ENCODE measurements at places on chromosomes 2 and 18.

DNA sequence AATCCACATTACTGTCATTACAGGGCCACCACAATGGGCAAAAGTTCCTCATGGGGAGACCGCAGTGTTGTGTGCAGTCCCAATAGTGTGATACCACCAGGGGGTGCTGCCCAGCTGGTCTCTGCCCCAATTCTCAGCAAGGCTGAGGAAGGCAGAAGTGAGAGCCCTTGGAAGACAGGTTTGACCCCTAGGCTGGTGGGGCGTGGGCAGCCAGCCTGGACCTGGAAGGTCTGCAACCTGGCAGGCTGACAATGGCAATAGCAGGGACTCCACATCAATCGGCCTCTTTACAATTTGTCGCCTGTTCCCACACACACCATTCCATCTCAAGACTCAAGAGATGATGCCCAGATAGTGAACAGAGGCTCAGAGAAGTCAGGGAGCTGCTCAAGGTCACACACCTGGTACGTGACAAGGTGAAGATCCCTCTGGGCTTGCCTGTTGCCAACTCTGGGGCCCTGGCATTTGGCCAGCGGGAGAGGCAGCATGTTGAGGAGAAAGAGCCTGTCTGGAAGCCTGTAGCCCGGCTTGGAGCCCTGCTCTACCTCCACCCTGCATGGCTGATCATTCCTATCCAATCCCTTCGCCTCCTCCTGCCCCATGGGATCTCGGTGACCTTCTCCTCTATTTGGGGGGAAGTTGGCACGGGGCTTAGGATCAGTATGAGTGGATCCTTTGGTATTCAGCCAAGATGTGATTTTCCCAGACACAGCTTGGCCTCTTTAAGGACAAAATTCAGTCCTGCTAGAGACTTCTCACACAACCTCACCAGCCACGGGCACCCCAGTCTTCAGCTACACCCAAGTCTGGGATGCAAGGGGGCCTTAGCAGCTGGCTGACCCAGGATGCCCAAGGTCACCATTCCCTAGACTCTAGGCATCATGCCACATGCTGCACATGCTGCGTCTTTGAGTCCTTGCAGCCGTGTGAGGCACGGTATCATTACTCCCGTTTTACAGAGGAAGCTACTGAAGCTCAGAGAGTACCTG is 2.9 kb upstream of the ATOH8 start:
- DNase-seq, result peak; percentile 63

GRCh38 chr2:127661949-127662510 is 13.3 kb downstream of the LIMS2 start:
- DNase-seq, result peak; percentile 60

GRCh38 chr2:20624156-20624883 is 26.6 kb downstream of the HS1BP3 start:
- no peak for DNase-seq

GRCh38 chr2:151853070-151853758 is 25.0 kb upstream of the ARL5A start:
- no peak for DNase-seq

DNA sequence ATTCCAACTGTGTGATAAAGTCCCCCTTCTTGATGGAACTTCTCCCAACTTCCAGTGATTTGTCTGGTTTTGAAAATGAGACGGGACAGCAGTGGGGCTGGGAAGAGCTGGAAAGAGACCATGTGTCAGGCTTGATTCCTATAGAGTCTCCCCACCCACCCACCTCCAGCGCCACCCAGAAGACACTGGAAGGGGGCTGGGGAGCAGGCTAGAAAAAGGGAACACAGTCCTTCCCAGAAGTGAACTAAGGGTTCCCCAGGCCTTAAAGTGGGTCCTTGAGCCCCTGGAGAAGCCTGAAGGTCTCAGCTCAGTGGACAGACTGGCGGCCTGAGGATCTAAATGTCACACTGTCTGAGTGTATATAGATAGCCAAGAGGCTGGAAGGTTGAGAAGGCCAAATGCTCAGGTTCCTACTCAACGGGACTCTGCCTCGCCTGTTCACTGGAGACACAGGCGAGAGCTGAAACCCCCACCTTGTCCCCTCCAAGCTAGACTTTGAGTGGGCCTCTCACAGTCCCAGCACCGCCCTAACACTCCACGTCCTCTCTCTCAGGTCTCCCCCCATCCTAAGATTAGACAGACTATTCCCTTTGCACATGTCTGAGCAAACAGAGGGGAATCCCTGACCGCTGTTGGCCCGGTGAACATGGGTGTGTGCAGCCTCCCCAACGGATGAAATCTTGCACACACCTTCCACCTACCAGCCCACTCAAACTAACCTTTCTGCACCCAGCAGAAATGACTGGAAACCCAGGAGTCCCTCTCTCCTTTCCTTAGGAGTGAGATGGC is 1.6 kb downstream of the PKDCC start:
- no peak for DNase-seq

DNA sequence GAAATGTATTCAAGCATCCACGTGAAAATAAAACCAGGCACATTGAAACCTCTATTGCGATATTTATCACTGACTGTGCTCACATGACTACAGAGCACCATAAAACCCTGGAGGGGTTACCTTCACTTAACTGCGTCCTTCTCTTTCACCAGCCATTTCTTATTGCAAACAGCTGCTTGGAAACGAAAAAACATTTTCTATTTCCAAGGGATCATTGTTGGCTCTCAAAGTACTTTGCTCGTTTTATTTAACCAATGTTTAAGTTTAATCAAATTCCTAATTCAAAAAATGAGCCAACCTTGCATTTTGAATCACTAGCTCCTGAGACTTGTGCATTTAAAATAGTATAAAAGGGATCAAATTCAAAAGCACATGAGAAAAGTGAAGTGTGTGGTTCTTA is 134.4 kb downstream of the OSR1 start:
- DNase-seq, result no peak

- DNase-seq, result no peak
Measured at GRCh38 chr2:237998530-237998929, 31.7 kb downstream of the UBE2F start.

GRCh38 chr2:6826081-6826913 is 39.4 kb downstream of the CMPK2 start:
- DNase-seq, result peak; percentile 99

DNA sequence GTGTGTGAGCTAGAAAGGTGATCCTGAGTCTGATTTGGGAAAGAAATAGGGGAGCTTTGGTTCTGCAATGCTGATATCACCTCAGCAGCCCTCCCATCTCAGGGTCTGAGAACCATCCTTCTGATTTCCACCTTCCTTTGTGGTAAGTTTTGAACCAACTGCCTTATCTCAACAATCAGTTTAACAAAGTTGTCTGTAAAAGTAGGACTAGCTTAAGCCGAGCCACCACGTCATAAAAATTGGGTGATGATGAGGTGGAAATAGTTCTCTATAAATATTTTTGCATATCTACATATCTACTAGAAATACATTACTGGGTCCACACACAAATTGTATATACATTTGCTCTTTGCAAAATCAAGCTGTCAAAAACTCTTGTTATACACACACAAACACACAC is 1.1 kb downstream of the SULT1C4 start:
- DNase-seq, result no peak

GRCh38 chr2:240111253-240111652 is 24.9 kb downstream of the COPS9 start:
- DNase-seq, result no peak

- DNase-seq, result no peak
Measured at GRCh38 chr2:10889651-10890215, 22.0 kb upstream of the KCNF1 start.

DNA sequence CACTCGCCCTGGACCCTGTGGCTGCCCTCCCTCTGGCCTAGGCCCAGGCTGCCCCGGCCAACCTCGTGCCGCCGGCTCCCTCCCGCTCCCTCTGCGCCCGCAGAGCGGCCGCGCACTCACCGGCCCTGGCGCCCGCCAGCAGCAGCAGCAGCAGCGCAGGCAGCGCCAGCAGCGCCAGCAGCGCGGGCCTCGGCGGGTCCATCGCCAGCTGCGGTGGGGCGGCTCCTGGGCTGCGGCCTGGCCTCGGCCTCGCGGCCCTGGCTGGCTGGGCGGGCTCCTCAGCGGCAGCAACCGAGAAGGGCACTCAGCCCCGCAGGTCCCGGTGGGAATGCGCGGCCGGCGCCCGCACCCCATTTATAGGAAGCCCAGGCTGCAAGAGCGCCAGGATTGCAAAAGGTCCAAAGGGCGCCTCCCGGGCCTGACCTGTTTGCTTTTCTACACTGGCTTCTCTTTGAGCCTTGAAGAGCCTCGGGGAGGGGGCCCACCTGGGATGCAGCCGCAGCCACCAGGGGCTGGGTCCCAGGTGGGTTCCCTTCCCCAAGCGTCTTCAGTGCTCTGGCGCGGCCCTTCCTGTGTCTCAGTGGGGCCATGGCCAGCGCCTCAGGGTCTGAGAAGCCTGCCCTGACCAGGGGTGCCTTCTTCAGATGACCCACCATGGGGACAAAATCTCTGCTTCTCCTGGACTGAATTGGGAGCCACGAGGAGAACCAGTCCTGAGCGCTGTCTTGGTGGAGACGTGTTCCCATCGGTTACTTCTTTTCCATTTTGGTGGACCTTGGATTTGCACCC is at the start of gene APOB:
TSS of gene APOB (minus strand) at position 330 of the 789 bp plus-strand sequence. CDS start at position 202, 128 bp downstream.
- DNase-seq, result no peak

DNA sequence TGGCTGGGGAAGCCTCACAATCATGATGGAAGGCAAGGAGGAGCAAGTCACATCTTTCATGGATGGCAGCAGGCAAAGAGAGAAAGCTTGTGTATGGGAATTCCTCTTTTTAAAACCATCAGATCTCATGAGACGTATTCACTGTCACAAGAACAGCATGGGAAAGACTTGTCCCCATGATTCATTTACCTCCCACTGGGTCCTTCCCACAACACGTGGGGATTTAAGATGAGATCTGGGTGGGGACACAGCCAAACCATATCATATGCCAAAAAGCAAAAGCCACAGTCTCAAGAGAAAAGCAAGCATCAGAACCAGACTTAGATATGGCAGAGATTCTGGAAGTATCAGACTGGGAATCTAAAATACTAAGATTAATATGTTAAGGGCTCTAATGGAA is 30.0 kb upstream of the SCRN3 start:
- no peak for DNase-seq

GRCh38 chr18:36128907-36129299 is 237 bp downstream of the SLC39A6 start:
- DNase-seq, result no peak

- DNase-seq, result no peak
Measured at GRCh38 chr2:173754837-173755236, 210.3 kb downstream of the SP3 start.

DNA sequence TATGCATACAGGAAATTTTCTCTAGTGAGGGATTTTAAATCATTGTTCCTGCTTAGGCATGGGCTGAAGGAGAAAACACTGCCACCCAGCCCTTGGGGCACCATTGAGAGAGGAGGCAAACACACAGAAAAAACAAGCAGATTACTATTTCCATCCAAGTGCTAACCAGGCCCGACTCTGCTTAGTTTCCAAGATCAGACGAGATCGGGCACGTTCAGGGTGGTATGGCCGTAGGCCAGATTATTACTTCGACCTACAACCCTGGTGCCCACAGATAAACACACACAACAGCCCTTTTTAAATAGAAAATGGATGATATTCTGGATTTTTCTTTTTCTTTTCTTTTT is 45.4 kb upstream of the RHOB start:
- no peak for DNase-seq

DNA sequence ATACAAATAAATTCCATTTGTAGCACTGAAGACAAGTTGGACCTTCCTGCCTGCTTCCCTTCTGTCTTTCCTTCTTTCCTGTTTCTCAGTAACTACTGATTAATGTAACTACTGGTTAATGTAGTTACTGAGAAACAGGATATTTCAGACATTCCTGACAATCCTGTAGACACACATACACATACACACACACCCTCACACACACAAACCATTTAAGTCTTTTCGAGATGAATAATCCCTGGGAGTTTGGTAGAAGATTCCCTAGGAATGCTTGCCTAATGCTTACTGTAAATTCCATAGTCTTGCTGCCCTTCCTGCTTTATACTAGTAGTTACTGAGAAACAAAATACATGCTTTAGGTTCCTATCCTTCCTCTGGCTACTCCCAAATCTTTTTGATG is 83.9 kb downstream of the PIK3C3 start:
- peak; percentile 31 for DNase-seq

GRCh38 chr2:70890469-70891065 is 45.1 kb upstream of the ATP6V1B1 start:
- DNase-seq, result no peak

DNA sequence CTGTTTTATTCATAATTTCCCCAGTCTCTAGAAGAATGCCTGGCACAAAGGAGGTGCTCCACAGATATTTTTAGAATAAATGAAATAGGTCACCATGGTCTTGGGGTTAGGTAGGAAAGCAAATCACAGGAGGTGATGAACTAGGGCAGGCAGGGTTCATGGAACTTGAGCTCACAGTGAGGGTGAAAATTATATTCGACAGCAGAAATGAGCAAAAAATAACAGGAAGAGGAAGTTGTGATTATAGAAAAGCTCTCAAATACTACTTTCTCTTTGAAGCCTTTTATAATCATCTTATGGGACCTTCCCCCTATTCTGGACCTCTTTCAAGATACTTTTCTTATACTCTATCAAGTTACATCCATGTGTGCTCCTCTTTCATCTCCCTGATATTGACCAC is 4.5 kb upstream of the CREB1 start:
- no peak for DNase-seq

GRCh38 chr2:120771111-120771780 is 35.6 kb downstream of the GLI2 start:
- DNase-seq, result peak; percentile 94

DNA sequence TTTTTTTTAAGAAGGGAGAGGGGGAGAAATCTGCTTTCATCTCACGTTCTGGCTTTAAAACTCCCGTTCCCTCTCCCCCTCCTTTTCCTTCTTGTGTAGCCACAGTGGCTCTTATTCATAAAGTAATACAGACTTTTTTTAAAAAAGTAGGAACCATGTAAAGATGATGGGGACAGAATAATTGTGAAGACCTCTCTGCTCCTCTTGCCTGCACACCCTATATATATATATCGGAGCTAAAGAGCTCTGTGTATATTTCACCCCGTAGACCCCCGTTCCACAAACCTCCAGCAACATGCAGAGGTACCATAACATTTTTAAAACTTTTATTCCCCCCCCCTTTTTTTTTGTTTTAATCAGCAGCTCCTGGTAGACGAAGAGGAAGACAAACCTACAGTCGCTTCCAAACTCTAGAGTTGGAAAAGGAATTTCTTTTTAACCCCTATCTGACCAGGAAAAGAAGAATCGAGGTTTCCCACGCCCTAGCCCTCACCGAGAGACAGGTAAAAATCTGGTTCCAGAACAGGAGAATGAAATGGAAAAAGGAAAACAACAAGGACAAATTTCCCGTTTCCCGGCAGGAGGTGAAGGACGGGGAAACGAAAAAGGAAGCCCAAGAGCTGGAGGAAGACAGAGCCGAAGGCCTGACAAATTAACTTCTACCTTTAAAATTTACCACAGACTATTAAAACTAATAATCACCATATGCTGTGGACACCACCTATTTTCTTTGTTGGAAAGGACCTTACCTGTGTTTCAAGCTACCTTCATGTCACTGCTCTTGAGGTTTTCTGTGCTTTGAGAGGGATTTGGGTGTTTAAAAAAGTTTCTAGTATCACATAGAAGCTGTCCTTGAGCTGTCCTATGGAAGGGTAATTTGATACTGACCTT is 1.7 kb downstream of the HOXD8 start:
- no peak for DNase-seq
